Activated T-cell treated with anti-CD3 and anti-CD28 coated beads, Interleukin-2, amount 50 U/mL, for 24 hours (primary cell): ENCODE measurements at places on chromosomes 5 and 9.
A peak's percentile ranks its signal among the peaks of the same experiment; 100 is the strongest.

GRCh38 chr5:95565280-95565920 lies 10.5 kb downstream of the ARSK start:
- no peak overlapping the region for H3K4me3 ChIP-seq
- H3K27ac ChIP-seq = no peak overlapping the region
- no peak for DNase-seq
- H3K4me1 ChIP-seq = peaks cover 8% of the 10 kb centered on the region
- no peaks in the 10 kb centered on the region for H3K27me3 ChIP-seq

GRCh38 chr9:4349816-4350418 lies 50.0 kb upstream of the GLIS3 start:
- H3K27me3 ChIP-seq = no peaks in the 10 kb centered on the region
- DNase-seq = no peak
- no peaks in the 10 kb centered on the region for H3K36me3 ChIP-seq
- H3K27ac ChIP-seq = no peak overlapping the region
- H3K4me3 ChIP-seq = no peak overlapping the region

DNA sequence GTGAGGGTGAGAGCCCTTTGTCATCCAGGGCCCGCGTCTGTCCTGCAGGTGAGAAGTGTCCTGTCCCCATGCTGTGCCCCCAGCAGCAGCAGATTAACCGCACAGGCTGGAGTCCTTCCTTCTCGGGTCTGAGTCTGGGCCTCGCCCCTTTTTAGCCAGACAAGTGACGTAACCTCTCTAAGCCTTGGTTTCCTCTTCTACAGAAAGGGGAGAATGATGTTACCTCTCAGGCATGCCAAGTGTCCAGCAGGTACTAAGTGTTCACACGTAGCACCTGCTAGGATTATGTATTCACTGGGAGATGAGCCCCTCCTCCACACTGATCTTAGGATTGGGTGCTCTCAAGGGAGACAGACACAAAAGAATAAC lies 6.9 kb downstream of the NEURL1B start:
- no peak overlapping the region for H3K4me3 ChIP-seq
- no peak overlapping the region for H3K27ac ChIP-seq
- no peaks in the 10 kb centered on the region for H3K4me1 ChIP-seq

- H3K36me3 ChIP-seq = no peaks in the 10 kb centered on the region
- H3K4me3 ChIP-seq = no peak overlapping the region
- no peaks in the 10 kb centered on the region for H3K27me3 ChIP-seq
Observed at GRCh38 chr9:106757514-106757913, 105.5 kb upstream of the ZNF462 start.

GRCh38 chr5:14810928-14811572 lies 60.5 kb downstream of the ANKH start:
- DNase-seq = no peak
- no peaks in the 10 kb centered on the region for H3K27me3 ChIP-seq
- H3K4me3 ChIP-seq = peak overlapping the region; percentile 68

GRCh38 chr5:88695931-88696330 lies 187.1 kb downstream of the MEF2C start:
- peaks cover 14% of the 10 kb centered on the region for H3K4me1 ChIP-seq
- H3K36me3 ChIP-seq = no peaks in the 10 kb centered on the region
- no peak overlapping the region for H3K4me3 ChIP-seq

- H3K36me3 ChIP-seq = peaks cover 75% of the 10 kb centered on the region
- no peaks in the 10 kb centered on the region for H3K27me3 ChIP-seq
- peaks cover 35% of the 10 kb centered on the region for H3K4me1 ChIP-seq
Observed at GRCh38 chr9:132293145-132293721, 61.6 kb downstream of the SETX start.
